ENCODE measurements at places on chromosomes 12 and 14.

- DNase-seq, result no peak
Measured at GRCh38 chr14:54867011-54867410, 35.6 kb downstream of the GCH1 start.

DNA sequence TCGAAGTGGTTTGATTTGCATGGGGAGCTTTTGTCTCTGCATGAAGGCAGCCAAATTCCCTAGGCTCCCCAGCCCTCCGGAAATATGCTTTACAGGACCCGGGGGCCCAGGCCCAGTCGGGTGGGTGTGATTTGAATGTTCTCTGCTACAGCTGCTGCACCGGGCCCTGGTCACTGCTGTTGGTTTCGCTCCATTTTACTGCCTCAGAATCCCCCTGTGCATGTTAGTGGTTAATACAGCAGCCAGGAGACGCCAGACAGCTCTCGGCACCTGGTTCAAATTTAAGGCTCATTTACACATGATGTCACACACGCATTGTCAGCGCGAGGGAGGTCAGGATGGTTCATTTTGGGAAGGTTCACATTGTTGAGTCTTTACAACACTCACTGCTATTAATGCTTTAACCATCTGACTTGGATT lies 99.6 kb downstream of the SLC38A6 start:
- no peak for DNase-seq

GRCh38 chr12:98256830-98257229 lies 258.6 kb upstream of the TMPO start:
- DNase-seq, result no peak

DNA sequence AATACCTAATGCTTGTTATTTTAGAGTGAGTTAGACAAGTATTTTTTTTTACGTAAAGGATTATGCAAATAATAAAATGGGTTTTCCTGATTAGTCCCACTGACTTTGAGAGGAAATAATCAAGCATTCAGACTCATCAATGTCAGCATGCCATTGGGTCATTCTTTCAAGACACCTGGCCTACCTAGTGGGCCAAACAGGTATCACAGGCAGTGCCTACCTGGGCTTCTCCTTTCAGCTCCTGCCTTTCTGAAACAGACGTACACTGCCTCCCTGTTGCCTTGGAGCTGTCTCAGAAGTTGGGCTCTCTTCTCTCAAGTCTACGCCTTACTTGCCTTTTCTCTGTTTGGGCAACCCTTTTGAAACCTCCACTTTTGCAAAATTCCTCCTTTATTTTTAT lies 545.6 kb downstream of the SNAPC1 start:
- no peak for DNase-seq

- no peak for DNase-seq
Measured at GRCh38 chr12:89343127-89343526, 9.2 kb downstream of the DUSP6 start.

DNA sequence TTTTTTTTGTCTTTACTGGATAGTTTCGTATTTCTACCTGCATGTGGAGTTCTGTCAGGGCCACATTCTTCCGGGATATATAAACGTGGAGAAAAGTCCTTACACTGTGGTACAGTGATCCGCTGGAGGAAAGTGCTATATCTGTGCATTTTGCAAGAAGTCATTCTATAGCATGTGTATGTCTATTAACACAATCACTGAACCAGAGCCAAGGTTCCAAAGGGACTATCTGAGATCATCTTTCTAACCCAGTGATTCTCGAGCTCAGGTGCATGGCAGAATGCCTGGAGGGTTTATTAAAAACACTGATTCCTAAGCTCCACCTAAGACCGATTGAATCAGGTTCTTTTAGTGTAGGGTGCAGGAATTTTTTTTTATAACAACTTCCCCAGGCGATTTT lies 354.0 kb downstream of the NRXN3 start:
- no peak for DNase-seq

DNA sequence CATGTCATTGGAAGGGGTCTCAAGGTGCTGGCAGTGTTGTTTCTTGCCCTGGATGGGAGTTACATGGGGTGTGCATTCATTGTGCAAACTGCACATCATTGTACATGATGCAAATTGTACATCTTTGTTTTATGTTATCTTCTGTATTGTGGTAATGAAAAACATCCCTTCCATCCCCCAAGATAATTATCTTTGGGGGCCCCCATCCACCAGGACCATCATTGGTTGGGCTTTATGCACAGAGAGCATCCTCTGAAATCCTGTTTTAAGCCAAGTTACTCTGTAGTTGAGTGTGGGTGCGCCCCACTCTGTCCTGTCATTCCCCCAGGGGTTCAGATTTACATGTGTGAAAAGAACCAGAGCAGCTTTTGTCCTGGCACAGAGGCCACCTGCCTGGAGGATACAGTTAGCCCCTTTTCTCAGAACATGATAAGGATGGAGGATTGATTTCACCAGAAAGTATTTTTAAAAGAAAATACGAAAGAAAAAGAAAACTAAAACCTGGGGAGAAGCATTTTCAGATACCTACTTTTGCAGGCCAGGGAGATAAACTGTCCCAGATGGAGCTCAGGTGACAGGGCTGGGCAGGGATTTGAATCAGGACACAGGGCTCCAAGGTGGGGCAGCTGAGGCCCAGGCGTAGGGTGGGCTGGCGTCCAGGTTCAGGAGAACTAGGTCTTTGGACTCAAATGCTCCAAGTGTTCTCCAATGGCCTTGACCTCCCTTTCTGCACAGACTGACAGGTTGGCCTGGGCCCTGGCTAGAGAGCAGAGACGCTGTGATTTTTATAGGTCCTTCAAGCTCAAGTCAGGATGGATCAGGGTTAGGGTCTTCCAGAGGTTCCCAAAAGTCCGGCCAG lies 17.2 kb downstream of the WSCD2 start:
- no peak for DNase-seq

GRCh38 chr14:97039717-97040363 lies 242.7 kb downstream of the VRK1 start:
- DNase-seq, result no peak

GRCh38 chr14:90714811-90715210 lies 101.4 kb downstream of the TTC7B start:
- DNase-seq, result no peak

GRCh38 chr12:60308366-60308991 lies 712.6 kb downstream of the SLC16A7 start:
- no peak for DNase-seq

DNA sequence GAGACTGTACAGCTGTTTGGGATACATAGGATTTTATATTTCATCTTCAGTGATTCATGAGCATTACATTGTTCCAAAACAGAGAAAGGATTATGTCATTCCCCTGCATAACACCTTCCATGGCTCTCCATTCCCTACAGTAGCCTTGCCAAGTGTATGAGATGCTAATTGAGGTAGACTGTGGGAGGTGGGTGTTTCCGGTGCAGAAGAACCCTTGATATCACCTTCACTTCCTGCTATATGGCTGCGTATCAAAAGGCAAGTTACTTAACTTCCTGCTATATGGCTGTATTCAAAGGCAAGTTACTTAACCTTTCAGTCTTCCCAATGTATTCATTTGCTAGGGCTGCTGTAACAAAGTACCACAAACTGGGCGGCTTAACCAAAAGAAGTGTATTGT lies 11.2 kb downstream of the FAR2 start:
- DNase-seq, result no peak

DNA sequence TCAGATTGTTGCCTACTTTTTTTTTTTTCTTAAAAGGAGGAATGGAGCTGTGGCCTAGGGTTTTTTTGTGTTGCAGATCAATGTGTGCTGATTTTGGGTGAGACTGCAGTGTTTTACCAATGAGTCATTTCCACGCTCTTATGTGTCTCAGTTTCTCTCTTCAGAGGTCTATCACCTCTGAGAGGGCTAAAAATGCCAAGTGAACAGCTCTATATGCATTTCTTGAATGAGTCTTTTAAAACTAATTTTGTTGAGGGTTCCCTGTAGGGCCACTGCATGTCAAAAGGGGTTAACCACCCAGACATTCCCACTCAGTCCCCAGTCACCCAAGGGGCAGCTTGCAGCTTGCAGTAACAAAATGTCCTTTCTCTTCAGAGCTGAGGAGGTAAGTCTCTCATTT lies 24.3 kb upstream of the GLIPR1L2 start:
- no peak for DNase-seq

- no peak for DNase-seq
Measured at GRCh38 chr14:99267837-99268781, 3.9 kb downstream of the BCL11B start.

DNA sequence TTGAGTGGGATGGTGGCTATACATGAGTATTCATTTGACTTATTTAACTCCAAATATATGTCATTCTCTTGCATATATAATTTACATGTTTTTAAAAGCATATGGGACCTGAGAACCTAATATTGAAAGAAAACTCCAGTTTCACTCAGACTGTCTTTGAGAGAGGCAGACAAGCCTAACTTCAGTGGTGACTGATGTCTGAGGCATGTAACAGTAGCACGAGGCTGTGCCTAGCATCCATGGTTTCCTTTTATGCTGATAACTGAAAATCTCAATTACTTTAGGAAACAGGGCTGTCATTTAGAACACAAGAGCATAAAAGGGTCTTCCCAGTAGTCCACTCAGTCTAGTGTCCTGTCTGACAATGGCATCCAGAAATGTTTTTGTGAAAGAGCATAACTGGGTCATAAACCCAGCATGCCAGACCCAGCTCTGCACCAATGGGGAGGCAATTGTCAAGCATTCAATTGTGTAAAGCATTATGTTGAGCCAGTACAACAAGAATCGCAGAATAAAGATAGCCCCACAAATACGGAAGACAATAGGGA lies 24.3 kb downstream of the MAPK1IP1L start:
- DNase-seq, result no peak

DNA sequence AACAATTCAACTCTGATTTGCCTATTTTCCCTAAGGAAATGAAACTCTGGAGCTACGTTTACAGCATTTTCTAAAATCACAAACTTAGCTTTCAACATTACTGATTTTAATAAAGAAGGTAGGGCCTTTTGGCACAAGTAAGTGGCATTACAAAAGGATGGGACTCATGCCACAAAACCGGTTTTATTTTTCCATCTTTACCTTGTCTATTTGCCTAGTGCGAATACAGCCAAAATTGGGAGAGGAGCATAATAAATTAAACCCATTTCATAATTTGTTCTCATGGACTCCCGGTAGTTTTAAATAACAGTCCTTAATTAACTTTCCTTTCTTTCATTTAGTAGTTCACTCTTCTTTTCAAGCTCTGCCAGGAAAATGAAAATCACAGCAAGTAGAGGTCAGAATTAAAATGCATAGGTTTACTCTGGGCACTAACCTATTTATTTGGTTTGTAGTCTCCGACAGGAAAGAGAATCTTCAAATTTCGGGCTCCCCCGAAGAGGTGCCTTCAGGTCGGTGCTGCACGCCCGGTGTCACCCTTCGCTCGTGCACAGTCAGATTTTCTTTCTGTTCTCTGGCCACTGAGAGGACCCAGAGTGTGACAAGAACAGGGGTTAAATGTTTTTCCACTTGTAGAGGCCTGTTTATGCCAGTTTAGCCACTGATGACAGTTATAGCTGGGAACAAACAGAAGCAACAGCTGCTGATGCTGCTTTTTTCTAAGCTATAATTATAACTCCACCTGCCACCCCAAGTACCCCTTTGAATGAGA lies at the start of gene BEST3:
Gene BEST3 (minus strand): TSS at position 535 of the 772 bp plus-strand sequence. CDS start 1,505 bp downstream, outside the sequence.
- DNase-seq, result no peak

DNA sequence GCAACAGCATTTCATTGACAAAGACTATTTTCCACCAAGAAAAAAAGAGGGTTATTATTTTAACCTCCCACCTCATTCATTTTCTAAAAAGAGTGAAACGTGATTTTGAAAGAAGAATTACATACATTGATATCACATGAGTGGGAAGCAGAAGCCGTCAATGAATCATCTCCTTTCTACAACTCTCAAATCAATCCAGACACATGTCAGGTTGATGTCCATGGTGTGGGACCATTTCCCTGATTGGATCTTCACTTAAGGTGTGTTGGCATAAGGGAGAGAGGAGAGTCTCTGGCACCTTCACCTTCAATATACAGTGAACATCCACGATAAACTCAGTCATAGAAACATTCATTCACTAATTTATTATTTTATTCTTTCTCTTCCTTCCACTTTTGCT lies 1095.1 kb downstream of the BCL11B start:
- DNase-seq, result peak; percentile 48

- DNase-seq, result no peak
Measured at GRCh38 chr14:83320837-83321236, 1787.2 kb upstream of the SEL1L start.

- DNase-seq, result no peak
Measured at GRCh38 chr12:128365651-128366231, 98.8 kb downstream of the TMEM132C start.

DNA sequence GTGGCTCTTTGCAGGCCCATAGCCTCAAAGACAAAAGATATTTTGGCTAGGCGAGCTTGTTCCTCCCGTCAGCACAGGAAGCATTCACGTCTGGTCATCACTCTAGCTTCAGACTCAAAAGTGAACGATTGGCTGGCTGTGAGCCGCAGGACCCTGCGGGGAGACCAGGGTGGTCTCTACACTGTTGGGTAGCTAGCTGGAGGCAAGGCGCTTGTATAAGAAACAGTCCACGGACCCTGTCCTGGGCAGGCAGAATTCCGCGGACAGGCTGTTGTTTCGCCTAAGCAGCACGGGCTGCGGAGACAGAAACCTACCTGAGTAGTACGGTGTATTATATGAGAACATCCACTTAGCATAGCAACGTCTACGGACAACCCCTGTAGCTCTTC lies 29.6 kb downstream of the WBP11 start:
- no peak for DNase-seq

- no peak for DNase-seq
Measured at GRCh38 chr12:21848192-21848591, 73.7 kb upstream of the KCNJ8 start.

- DNase-seq, result no peak
Measured at GRCh38 chr12:128761379-128761790, 62.4 kb downstream of the SLC15A4 start.

GRCh38 chr12:63170321-63170720 lies 19.3 kb upstream of the AVPR1A start:
- no peak for DNase-seq

DNA sequence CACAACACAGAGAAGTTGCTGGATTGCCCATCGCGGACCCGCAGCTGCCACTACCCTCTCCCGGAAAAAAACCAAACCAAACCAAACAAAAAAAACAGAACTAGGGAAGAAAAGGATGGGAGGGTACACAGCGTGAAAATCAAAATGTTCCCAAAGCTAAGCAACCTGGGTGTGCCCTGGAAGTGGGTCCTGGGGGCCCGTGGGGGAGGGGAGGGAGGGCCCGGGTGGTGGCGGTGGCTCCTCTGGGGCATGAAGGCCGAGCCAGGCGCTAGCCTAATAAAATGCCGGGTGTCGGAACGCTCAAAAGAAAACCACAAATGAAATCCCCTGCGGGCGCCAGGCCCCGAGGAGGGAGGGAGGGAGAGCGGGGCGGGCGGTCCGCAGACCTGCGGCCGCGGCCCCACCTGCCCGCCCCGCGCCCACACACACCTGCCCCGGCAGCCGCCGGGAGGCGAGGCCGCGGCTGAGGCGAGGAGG lies 787 bp downstream of the HECTD4 start:
- peak; percentile 52 for DNase-seq

DNA sequence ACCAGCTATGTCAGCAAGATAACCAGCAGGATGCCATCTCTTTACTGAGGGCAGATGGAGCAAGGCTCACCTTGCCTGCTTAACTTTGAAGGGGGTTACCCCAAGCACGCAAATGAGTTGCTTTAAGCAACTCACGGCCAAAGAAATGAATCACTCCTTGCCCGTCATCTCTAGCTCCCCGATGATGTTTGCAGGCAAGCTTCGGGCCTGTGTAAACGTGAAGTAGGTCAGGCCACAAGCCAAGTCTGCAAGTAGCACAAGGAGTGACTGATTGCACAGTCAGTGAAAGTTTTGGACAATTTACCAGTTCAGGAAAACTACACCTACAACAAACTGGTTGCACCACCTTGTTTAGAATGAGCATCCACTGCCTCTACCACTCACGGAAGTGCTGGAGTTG lies 699.7 kb upstream of the TBX3 start:
- no peak for DNase-seq

- peak; percentile 74 for DNase-seq
Measured at GRCh38 chr12:57744194-57744776, 554 bp upstream of the TSPAN31 start.

All from activated T-cell treated with anti-CD3 and anti-CD28 coated beads, Interleukin-2, amount 50 U/mL, for 72 hours (primary cell).